ENCODE measurements at places on chromosomes 6 and 20.
A peak's percentile ranks its signal among the peaks of the same experiment; 100 is the strongest.

GRCh38 chr6:109059153-109059552, 35.5 kb downstream of the SESN1 start:
- DNase-seq, result no peak

- no peak for DNase-seq
Observed at GRCh38 chr6:156269751-156270369, 507.3 kb upstream of the ARID1B start.

- DNase-seq, result no peak
Observed at GRCh38 chr20:49340161-49340966, 62.5 kb upstream of the ZNFX1 start.

- DNase-seq, result no peak
Observed at GRCh38 chr6:133466680-133467079, 225.5 kb downstream of the EYA4 start.

GRCh38 chr6:117317261-117317660, 51.9 kb downstream of the VGLL2 start:
- no peak for DNase-seq

- no peak for DNase-seq
Observed at GRCh38 chr6:90068703-90069523, 174.6 kb downstream of the GJA10 start.

GRCh38 chr6:158729906-158730540, 80.2 kb downstream of the SYTL3 start:
- DNase-seq, result no peak

DNA sequence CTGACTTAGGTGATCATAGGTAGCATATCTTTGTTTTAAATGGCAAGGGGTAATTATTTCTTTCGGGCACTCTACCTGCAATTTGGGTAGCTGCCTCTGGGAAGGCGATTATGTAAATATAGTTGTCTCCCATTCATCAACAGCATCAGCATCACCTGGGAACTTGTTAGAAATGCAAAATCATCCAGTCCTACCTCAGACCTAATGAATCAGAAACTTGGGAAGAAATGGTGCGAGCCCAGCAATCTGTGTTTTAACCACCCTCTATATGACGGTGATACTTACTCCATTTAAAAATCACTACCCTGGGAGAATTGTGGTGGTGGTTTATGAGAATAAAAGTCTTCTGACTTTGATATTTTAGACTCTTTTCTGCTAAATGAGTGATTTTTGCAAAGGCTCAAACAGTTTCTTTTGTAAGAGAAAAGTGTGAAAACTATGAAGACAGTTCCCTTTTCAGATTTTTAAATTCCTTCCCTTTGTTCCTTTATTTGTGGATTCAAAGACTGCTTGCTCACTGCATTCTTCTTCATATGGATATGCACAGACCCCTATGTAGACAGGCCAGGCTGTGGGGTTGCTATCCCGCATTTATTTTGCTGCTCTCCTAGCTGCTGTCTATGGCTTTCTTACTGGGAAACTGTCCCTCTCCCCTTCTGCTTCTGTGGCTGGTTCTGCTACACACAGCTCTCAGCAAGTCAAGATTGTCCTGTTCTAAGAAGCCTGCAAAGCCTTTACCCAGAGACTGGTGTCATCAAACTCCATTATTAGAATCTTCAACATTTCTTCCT, 365.3 kb downstream of the RNF144B start:
- no peak for DNase-seq

DNA sequence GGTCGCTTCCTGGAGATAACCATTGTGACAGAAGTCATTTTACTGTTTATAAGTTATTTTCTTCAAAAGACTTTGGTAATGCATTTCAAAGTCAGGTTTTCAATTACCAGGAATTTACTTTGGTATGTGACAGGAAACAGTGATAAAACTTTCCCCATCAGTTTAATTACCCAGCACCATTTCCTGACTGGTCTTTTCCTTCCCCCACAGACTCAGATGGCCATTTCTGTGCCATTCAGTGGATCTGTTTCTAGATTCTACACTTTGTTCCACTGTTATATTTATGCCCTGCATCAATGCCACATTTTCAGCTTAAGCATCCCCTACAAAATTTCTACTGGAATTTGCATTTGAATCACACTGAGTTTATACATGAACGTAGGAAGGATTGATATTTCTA, 16.3 kb downstream of the RRBP1 start:
- no peak for DNase-seq

GRCh38 chr20:41408156-41408794, 41.7 kb upstream of the EMILIN3 start:
- no peak for DNase-seq

GRCh38 chr6:149108038-149108748, 209.3 kb upstream of the TAB2 start:
- peak; percentile 72 for DNase-seq

- DNase-seq, result no peak
Observed at GRCh38 chr20:4556781-4557180, 164.9 kb upstream of the PRND start.

GRCh38 chr20:20255099-20255498, 112.8 kb upstream of the INSM1 start:
- no peak for DNase-seq

DNA sequence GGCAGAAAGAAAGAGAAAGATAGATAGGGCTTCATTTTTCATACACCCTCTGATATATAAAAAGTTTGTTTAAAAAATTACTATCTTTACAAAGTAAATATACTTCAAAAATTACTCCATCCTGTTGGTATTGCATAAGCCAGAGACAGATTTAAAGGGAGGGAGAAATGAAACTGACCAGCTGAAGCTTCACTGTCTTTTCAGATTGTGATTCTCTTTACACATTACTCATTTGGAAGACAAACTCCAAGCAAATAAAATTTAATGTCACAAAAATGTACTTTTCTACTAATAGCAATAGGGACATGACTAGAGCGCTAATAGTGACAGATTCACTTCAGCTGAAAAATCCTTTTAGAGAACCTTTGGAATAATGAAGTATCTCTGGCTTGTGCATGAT, 38.6 kb upstream of the MARCKS start:
- DNase-seq, result no peak

DNA sequence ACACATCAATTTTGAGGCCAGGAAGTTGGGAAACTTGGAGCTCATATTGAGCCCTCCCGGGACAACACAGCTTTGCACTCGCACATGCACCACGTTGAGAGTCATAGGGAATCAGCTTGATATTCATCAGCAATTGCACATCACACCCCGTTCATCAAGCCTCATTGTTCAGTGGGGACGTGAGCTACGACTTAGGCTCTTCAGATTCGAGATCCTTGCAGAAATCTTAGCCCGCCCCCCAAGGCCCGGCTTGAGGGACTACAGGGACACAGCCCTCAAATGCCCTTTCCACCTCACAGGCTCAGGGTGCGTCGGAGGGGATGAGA, 93.0 kb upstream of the MAFB start:
- peak; percentile 30 for DNase-seq

DNA sequence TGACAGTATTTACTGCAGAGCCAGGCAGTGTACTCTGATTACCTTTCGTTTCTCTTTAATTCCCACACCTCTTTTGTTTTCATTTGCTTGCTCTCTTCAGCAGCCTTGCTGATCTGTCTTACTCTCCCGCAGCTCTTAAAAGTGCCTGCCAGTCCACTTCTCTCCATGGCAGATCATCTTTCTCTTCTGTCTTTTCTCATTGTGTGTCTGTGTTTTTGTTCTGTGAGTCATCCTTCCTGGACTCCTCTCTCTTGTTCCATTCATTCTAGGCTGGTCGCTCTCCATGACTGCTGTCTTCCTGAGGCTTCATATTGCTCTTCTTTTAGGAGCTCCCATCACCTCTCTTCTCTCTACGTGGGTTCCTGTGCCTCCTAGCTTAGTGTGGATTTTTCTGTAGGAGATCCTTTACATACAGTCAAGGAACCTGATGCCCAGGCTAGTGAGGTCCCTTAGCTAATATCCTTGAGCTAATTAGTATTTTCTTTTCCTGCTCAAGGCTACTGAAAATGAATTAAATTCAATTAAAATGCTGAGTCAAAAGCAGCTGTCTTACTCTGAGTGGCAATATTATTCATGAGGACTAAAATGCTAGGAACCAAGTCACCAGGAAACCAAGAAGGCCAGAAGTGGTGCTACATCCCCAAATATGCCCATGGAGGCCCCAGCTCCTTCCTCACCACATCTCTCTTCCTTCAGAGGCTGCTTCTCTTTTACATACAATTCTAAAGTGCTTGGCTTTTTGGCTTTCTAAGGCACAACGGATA, 86.1 kb downstream of the SLX4IP start:
- DNase-seq, result no peak

DNA sequence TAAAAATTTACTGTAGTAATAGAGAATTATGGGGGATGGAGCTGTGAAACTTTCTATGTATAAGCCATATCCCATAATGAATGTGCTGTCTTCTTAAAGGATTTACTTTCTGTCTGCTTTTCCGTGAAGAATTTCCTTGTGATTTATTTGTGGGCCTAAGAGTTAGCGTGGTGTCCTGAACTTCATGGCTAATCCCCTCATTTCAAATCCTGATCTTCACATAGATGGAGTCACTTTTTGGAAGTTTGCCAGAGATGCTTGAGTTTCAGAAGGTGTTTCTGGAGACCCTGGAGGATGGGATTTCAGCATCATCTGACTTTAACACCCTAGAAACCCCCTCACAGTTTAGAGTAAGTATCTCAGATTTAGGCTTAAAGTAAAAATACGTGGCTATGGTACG, 19.4 kb upstream of the CLDN20 start:
- no peak for DNase-seq

GRCh38 chr6:31578184-31579118, 3.1 kb downstream of the TNF start:
- DNase-seq, result no peak

- no peak for DNase-seq
Observed at GRCh38 chr20:51034988-51035656, 12.2 kb upstream of the KCNG1 start.

DNA sequence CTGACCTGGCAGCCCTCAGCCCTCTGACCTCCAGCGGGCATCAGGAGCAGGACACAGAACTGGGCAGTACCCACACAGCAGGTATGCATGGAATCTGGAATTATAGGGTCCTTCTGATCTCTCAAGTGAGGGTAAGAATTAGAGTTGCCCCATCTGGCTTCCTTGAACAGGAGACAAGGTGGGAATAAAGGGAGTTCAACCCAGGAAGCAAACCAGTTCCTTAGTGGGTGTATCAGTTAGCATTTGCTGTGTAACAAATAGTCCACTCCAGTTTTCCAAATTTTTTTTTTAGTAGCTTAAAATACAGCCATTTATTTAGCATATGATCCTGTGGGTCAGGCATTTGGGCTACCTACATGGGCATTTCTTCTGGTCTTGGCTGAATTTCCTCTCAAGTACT, 15.7 kb downstream of the MAVS start:
- no peak for DNase-seq

GRCh38 chr6:33248643-33248931, 23.1 kb downstream of the VPS52 start:
- no peak for DNase-seq

- no peak for DNase-seq
Observed at GRCh38 chr6:33784787-33785186, 4.1 kb downstream of the LEMD2 start.

GRCh38 chr6:24359640-24360454, 2.0 kb upstream of the DCDC2 start:
- DNase-seq, result peak; percentile 78

- DNase-seq, result no peak
Observed at GRCh38 chr6:169982461-169983386, 231.3 kb downstream of the ERMARD start.

DNA sequence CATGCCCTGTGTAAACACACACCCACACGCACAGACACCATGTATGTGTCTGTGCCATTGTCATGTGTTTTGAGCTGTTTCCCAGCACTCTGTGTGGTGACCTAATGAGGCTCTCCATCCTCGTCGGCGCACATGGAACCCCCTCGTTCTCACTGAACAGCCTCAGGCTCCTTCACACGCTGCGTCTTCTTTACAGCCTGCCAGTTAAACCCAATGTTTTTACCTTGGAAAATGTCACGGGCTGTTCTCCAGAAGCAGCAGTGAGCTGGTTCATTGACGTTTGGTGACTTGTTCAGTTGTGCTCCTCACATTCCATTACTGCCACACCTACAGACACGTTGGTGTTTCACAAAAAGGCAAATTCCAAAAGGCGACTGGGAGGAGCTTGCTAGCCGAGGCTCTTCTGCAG, 201.0 kb upstream of the FOXQ1 start:
- DNase-seq, result no peak

DNA sequence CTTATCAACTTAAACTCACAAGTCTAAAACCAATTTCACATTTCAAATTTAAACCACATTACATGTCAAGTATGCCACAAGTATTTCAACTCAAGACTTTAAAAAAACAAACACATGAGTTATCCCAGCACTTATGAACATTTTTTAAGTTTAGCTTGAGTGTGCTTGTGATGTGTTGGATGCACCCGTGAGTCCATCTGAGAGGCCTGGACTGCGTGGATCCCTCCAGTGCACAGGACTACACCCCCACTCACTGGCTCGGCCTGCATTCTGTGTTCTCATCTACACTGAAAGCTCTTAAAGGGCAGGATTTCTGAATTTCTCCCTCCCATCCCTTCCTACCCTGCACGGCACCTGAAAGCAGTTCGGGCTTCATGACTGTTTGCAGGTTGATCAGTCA, 128.8 kb upstream of the CD93 start:
- no peak for DNase-seq

- no peak for DNase-seq
Observed at GRCh38 chr6:39321761-39322160, 741 bp downstream of the KCNK16 start.

GRCh38 chr6:56961151-56961550, 6.2 kb downstream of the BEND6 start:
- DNase-seq, result no peak

- no peak for DNase-seq
Observed at GRCh38 chr6:112480553-112480952, 133.4 kb downstream of the RFPL4B start.

GRCh38 chr6:134368670-134369069, 50.8 kb upstream of the SGK1 start:
- no peak for DNase-seq

- no peak for DNase-seq
Observed at GRCh38 chr20:32559753-32560380, 25.3 kb downstream of the NOL4L start.

GRCh38 chr6:16800942-16801341, 39.7 kb upstream of the ATXN1 start:
- DNase-seq, result no peak

DNA sequence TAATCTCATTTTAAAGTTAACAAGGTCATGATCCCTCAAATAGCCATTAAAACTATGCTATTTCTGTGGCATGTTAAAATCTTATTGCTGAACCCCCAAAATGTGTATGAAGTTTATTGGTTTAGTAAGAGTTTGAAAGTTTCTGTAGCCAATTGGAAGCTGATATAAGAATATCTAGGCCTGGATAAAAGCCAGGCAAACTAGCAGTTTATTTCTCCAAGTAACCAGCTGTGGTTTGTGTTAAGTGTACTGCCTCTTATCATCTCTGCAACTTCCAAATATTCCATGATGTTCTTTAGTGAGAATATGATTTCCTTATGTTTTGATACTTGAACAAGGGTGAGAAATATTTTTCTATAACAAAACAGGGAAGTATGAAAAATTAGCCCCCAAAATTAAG, 76.7 kb downstream of the PRSS35 start:
- no peak for DNase-seq

- DNase-seq, result no peak
Observed at GRCh38 chr6:151254451-151255081, 14.8 kb downstream of the AKAP12 start.

Data from spinal cord (tissue), 10 donors.